ENCODE measurements at places on chromosomes 16 and 17.

GRCh38 chr16:23729503-23730424, 16.7 kb upstream of the ERN2 start:
- peak; percentile 10 for DNase-seq

DNA sequence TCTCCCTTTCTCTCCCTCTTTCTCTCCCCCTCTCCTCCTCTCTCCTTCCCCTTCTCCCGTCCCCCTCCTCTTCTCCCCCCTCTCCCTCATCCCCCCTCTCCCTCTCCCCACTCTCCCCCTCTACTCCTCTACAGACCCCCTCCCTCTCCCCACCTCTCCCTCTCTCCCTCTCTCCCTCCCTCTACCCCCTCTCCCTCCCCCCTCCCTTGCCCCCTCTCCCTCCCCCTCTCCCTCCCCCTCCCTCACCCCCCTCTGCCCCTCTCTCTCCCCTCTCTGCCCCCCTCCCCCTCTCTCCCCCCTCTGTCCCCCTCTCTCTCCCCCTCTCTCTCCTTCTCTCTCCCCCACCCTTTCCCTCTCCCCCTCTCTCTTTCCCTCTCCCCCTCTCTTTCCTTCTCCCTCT, 352.9 kb downstream of the UTP18 start:
- DNase-seq, result no peak

GRCh38 chr17:82848022-82848592, 8.3 kb upstream of the ZNF750 start:
- peak; percentile 75 for DNase-seq

DNA sequence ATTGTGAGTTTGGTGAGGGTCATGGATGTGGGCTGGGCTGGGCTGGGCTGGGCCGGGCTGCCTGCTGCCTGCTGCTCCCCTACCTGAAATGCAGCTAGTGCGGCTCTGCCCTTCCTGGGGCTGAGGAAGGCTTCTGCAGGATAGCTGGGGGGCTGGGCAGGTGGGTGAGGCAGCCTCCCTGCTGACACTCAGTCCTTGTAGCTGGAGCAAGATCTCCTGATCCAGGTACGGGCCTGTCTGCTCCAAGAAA, 4.7 kb downstream of the RPL13 start:
- no peak for DNase-seq

GRCh38 chr17:82302991-82303943, 14.1 kb downstream of the CD7 start:
- DNase-seq, result no peak

DNA sequence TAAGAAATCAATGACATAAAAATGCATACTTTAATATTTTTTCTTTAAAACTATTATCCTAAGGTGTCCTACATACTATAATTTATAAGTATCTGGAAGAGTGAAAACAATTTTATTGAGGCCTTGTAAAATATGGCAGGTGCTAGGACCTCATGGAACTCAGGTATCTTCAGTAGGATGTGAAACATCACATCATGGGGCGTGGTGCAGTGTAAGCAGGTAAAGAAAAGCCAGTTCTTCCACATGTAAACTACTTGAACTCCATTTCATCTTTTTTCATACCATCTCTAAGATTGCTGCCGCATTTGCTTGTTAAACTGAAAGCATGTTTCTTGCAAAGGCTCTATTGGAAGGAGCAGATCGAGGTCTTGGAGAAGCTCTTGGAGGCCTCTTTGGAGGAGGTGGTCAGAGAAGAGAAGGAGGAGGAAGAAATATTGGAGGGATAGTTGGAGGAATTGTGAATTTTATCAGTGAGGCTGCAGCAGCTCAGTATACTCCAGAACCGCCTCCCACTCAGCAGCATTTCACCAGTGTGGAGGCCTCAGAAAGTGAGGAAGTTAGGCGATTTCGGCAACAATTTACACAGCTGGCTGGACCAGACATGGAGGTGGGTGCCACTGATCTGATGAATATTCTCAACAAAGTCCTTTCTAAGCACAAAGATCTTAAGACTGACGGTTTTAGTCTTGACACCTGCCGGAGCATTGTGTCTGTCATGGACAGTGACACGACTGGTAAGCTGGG, at the start of gene CAPNS2:
CAPNS2 (plus strand) TSS at position 253 of the 744 bp plus-strand sequence; CDS start at position 326, 73 bp downstream.
- DNase-seq, result no peak

- DNase-seq, result no peak
Measured at GRCh38 chr17:37742116-37742761, 2.6 kb downstream of the HNF1B start.

GRCh38 chr17:68033636-68034451, 1.7 kb upstream of the KPNA2 start:
- DNase-seq, result peak; percentile 14

DNA sequence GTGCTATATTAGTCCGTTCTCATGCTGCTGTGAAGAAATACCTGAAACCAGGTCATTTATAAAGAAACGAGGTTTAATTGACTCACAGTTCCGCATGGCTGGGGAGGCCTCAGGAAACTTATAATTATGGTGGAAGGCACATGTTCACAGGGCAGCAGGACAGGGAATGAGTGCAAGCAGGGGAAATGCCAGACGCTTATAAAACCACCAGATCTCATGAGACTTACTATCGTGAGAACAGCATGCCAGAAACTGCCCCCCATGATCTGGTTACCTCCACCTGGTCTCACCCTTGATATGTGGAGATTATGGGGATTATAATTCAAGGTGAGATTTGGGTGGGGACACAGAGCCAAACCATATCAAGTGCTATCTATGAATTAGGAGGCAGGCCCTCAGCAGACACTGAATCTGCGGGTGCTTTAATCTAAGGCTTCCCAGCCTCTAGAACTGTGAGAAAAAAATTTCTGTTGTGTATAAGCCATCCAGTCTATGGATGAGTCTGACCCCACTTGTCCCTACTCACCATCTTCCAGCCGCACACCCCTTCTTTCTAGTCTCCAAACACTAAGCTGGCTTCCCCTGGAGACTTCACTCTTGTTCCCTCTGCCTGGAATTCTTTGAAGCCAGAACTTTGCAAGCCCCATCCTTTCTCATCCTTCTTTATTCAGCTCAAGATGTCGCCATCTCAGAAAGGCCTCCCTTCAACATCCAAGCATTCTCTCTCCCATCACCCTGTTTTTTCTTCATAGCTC, 772 bp upstream of the NUP93 start:
- no peak for DNase-seq

DNA sequence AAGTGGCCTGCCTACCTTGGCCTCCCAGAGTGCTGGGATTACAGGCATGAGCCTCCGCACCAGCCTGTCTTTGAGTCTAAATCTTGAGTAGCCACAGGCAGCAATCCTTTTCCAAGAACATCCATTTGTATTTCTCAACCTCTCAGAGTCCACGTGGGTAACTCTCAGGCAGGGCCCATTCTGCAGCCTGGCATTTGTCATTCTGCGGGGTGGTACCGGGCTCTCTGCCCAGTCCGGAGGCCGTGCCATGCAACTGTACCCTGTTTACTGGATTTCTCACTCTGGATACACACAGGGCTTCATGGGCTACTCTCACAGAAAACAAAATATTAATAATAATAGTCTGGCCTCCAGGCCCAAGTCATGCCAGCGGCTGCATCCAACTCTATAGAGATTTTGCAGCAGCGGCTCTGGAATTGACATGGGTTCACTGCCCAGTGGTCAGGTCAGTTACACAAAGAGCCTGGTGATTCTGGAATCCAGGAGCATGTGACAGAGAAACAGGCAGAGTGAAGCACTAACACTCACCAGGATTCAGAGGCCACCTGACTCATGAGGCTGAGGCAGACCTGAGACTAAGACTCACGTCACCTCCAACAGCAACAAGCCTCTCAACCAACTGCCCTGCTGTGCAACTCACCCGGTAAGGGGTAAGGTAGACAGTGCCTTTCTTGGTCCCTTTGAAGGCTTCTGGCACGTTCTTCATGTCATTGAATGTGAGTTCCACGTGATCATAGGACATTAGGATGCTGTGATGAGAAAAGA, 4.0 kb downstream of the WBP2 start:
- DNase-seq, result no peak

DNA sequence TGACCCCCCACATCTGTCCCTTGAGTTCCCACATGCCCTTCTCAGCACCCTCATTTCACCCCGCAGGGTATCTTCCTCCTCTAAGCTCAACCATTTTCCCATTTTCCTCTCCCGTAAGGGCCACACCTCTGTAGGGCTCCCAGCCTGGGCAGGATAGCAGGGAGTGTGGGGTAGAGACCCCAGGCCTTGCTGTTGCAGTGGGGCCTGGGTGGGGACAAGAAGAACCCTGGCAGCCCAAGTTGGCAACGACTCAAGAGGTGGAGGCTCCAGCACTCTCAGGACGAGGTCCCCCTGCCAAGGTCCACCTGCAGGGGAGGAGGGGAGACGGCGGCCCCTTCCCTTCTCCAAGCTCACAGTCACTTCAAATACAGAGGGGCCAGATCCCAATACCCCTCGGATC, 2.0 kb upstream of the TMEM92 start:
- DNase-seq, result no peak

DNA sequence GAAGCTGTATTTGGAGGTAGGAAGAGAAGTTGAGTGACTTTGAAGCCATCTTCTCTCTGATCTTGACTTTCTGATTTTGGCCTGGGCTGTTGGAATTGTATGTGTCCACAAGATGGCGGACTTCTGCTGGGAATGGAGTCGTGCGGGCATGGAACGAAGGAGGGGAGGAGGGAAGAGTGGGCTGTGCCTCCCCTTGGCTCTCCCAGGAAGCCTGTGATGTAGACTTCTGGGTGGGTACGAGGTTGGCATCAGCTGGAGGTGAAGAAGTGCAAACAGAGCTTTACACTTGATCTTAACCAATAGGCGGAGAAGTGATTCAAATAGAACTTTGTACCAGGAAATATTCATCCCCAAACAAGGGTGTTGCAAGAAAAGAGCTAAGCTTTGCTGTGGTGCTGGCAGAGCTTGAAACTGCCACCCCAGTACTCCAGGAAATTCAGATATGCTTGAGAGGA, 7.4 kb upstream of the TMEM220 start:
- DNase-seq, result no peak

- no peak for DNase-seq
Measured at GRCh38 chr16:53482123-53482522, 20.9 kb downstream of the AKTIP start.

DNA sequence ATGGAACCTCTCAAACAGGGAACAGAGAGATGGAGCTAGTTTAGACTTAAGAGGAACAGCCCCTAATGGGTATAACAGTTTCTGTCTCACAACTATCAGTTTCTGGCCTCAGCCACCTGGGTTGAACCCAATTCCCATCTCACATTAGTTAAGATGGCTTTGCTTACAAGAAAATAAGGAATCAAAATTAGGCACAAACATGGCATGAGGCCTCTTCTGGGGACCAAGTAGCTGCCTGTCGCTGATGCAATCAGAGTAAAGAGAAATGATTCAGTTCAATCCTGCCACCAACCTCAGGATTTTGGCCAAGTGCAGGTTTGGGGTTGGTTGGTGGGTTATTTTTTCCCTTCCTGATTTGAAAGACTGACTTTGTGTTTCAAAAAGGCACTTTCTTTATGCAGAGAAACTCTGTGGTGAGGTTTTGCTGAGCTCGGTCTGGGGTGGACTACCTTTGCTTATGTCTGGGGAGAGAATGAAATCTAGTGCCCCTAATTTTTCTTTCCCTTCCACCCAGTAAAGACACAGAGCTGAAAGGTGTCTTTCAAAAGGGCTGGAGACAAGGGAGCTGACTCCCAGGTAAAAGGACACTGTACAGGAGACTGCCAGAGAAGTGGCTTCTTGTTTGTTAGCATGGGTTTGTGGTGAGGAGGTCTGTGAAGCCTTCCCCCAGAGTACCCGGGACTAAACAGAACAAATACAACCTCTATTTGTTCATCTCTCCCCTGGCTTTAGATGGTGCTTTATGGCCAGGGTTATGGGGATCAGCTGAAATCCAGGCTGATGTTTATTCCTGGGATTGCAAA, 44.8 kb upstream of the NFAT5 start:
- DNase-seq, result no peak

- DNase-seq, result peak; percentile 16
Measured at GRCh38 chr16:12157517-12158093, 181.1 kb downstream of the SNX29 start.

DNA sequence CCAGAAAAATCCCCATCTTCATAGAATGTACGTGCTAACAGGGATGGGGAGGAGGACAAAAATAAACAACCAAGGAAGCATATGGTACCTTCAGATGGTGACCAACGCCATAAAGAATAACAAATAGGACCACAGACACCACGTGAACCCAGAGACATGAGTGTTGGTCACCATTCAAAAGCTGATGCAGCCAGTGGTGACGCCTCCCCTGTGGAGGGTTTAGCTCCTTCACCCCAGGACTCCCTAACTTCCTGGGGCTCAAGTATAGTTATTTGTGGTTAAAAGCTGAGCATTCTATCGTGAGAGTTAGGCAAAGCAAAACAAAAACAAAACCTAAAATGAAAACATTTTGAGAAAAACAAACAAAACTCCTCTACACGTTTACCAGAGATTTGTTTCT, 184.7 kb downstream of the SOX9 start:
- DNase-seq, result no peak

DNA sequence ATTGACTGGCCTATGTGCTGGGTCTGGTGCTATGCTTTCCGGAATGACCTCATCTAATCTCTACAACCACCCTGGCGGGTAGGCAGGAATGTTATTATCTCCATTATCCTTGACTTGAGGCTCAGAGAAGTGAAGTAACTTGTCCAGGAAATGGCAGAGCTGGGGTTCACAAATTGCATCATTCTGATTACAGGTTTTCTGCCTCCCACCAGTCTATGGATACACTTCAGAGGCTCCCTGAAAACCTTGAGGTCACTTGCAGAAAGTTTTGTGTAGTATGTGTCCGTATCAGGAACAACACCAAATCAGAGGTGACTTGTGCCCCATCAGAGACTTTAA, 19.1 kb downstream of the NOD2 start:
- DNase-seq, result no peak

- peak; percentile 50 for DNase-seq
Measured at GRCh38 chr17:17044846-17045561, 2.7 kb downstream of the MPRIP start.

GRCh38 chr17:5226940-5227878, 7.5 kb downstream of the SCIMP start:
- no peak for DNase-seq

GRCh38 chr17:40437095-40437732, 6.0 kb upstream of the IGFBP4 start:
- no peak for DNase-seq

DNA sequence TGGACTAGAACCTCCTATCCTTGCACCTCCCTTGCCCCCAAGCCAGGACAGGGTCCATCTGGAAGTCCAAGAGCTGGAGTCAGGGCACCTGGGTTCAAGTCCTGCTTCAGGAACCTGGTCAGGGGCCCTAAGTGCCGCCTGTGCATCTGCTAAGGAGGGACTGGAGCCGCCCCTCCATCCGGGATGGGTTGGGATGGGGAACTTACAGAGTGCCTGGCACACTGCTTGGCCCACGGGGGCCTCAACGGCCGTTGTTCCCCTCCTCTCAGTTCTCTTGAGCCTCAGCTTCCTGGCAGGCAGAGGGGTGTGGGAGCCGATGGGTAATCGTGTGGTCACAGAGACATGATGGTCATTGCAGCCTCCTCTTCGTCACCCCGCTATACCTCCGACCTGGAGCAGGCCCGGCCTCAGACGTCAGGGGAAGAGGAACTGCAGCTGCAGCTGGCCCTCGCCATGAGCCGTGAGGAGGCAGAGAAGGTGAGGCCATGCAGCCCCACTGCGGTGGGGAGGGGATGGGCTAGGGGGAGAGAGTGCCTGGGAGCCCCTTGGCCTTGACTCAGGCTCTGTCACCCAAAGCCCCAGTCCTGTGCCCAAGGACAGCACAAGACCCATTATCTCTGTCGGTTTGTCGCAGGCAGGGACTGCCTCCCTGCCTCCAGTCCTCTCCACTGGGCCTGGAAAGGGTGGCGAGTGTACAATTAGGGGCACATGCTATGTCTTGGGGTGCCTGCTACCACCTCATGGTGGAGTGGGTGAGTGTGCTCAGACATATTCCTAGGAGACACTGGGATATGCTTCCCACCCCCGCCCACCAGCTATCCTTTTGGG, 5.4 kb downstream of the EPN3 start:
- DNase-seq, result no peak

- no peak for DNase-seq
Measured at GRCh38 chr17:7111784-7112509, 2.7 kb downstream of the ASGR2 start.
